ENCODE measurements at places on chromosomes 3 and 15.
A peak's percentile ranks its signal among the peaks of the same experiment; 100 is the strongest.

- DNase-seq, result peak; percentile 63
These were observed 8.5 kb downstream of the SEMA4B start for GRCh38 chr15:90209591-90209990.

- DNase-seq, result peak; percentile 9
These were observed 202.9 kb downstream of the VPS13C start for GRCh38 chr15:61857169-61857829.

DNA sequence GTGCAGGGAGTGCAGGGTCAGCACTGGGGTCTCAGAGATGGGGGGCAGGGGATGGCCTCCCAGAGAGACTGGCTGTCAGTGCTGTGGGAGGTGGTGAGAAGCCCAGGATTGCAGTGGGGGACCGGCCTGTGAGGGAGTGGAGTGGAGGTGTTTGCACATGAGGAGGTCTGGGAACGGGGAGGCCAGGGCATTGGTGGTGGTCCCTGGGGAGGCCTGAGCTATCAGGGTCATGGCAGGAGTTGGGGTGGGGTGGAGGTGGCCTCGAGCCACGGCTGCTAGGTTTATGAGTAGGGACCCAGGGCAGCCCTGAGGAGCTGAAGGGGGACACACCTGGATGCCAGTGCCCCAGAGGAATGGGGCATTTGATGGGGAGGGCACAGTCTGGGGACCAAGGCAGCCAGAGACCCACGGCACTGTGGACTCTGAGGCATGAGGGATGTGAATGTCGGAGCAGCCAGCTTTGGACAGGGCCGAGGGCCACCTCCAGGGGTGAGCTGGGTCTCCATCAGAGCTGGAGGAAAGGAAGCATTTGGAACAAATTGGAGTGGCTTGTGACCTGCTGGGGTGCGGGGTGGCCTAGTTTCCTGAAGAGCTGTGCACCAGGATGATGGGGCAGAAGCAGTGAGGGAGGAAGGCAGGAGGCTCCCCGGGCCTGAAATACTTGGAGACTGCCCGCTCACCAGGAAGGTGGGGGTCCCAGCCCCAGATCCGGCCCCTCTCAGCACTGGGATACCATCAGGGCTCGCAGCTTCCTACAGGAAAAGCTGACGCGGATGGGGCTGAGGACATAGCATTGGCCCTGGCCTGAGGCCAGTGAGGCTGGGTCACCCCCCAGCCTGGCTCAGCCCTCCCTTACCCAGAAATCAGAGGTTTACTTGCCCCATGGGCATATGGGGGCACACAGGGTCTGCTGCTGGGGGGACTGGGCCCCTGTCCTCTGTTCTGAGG is 9.5 kb upstream of the CSPG4 start:
- no peak for DNase-seq

DNA sequence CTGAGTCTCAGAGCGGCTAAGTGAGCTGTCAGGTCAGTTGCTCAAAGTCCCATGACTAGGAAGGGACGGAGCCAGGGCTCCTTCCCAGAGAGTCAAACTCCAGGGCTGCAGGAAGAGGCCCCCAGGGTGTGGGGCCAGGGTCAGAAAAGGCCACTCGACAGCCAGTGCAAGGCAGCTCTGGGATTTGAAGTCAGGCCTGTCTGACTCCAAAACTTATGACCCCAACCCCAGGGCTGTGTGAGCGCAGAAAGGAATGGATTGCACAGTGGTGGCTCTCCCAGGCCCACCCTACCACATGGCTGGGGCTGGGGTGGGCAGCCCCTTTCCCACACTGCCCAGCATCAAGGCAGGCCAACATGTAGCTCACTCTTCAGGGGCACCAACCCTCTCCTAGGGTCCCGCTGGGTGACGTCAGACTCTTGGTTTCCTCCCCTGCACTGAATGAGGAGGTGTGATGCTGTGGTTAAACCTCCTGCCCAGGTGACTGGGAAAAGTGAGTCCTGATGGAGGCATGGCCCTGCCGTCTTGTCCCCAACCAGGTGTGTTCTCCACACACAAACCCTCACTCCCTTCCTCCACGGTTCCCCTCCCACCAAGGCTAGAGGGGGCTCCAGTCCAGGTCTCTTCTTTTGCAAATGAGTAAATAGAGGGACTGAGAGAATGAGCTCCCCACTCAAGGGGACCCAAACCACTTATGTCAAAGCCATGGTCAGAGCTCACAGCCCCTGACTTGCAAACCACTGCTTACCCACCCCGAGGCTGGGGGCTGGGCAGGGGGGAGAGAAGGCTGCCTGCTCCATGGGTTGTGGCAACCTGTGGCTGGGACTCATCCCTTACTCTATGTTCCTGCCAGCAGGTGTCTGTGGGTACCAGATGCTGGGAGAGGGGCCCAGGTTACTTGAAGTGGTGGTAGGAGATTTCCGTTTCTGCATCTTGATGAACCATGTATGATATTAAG is 23.8 kb upstream of the CORO2B start:
- DNase-seq, result no peak

DNA sequence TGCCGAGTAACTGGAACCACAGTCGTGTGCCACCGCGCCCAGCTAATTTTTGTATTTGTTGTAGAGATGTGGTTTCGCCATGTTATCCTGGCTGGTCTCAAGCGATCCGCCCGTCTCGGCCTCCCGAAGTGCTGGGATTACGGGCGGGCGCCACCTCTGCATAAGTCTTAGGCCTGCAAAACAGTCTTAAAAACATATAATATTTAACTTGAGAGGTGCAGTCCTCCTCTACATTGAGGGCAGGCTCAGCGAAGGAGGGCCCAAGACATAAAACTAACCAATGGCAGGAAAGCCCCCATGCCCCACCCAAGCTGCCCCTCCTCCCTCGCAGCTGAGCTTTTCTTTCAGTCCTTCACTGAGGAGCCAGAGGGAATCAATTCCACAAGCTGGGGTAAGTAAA is at the start of gene SLC28A2:
Gene SLC28A2, plus strand, starts transcription at position 347 of the 400 bp plus-strand sequence. CDS start 982 bp downstream, outside the sequence.
- DNase-seq, result no peak

DNA sequence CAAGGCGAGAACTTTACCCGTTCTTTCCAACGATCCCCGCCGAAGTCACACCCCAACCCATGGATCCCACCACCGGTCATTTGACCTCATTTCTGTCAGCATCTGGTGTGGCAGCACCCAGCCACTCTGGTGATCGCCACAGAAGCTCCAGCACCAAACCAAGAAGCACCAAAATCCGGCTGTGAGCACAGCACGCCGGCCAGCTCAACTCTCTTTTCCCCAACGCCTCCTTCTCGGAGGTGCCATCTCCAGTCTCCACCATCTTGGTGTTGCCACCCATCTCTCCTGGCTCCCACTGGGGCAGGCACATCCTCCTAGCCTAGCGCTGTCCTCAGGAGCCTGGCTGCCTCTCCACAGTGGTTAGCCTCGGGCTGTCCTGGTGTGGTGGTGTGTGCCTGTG is 6.5 kb downstream of the MUC4 start:
- DNase-seq, result no peak
